ENCODE measurements at places on chromosomes 7 and 10.
A peak's percentile ranks its signal among the peaks of the same experiment; 100 is the strongest.

GRCh38 chr7:50206453-50207250 is 97.9 kb upstream of the IKZF1 start:
- no peak for DNase-seq

GRCh38 chr10:11642566-11642965 is 31.1 kb upstream of the USP6NL start:
- DNase-seq = no peak

DNA sequence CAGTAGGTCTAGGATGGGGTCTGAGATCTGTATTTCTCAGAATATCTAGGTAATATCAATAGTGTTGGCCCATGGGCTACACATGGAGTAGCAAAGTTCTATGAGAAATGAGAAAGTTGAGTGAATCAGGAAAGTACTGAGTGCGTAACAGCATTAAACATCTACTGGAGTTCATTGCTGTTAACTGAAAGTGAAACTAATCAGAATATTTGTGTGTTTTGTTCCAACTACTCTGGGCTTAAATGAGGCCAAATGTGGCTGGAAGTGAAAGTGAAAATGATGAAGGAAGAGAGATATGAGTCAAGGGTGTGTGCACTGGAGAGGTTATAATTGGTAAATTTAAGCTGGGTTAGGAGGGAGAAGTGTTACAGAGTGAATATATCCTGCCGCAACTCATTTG is 46.5 kb downstream of the TMEM106B start:
- no peak for DNase-seq

DNA sequence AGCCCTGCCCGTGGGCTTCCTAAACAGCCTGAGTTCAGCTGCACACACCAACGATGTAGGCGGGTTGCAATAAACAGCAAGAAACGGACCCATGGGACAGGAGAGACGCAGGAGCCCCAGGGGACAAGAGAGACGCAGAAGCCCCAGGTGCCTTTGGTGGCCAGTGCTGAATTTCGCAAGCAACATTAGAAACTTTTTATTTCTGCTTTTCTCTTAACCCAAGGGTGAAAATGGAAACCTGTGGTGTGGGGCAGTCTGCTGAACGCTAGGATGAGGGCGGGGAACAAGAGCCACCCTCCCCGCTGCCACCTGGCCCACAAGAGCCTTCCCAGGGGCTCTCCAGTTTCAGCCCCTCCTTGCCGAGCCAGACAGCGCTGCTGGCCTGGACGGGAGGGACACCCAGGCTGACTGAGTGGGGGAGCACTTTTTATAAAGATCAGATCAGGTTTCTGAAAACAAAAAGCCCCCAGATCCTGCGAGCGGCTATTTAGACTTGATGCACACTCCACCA is 20.0 kb upstream of the GPR146 start:
- DNase-seq = no peak

- no peak for DNase-seq
These were observed 841.5 kb downstream of the GRM8 start for GRCh38 chr7:126411032-126411820.

DNA sequence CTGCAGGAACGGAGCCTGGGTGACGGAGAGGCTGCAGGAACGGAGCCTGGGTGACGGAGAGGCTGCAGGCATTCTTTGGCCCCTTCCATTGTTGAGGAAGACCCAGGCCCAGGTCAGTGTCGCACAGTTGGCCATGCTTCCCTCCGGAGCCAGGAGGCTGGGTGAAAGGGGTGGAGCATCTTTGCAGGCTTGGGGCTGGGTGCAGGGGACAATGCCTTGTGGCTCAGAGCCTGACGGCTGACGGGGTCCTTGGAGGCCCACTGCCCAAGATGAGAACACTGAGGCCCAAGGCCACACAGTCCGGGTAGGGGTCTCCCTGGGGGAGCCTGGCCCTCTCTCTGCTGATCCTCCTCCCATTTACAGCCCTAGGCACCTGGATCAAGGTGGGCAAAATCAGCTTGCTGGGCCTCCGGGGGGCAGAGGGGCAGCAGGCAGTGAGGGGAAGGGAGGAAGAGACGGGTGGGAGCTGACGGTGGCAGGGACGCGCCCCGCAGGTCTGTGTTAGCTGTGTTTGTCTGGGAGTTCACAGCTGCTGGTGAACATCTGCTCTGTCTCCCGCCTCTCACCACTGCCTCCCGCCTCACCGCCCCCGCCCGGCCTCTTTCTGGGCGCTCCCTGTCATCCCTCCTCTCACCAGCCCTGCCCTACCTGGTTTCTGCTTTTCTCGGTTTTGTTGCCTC is 30.6 kb upstream of the PCBD1 start:
- no peak for DNase-seq

GRCh38 chr7:132777414-132777813 is 201.1 kb upstream of the PLXNA4 start:
- no peak for DNase-seq

GRCh38 chr10:23136462-23136861 is 41.1 kb downstream of the MSRB2 start:
- no peak for DNase-seq

DNA sequence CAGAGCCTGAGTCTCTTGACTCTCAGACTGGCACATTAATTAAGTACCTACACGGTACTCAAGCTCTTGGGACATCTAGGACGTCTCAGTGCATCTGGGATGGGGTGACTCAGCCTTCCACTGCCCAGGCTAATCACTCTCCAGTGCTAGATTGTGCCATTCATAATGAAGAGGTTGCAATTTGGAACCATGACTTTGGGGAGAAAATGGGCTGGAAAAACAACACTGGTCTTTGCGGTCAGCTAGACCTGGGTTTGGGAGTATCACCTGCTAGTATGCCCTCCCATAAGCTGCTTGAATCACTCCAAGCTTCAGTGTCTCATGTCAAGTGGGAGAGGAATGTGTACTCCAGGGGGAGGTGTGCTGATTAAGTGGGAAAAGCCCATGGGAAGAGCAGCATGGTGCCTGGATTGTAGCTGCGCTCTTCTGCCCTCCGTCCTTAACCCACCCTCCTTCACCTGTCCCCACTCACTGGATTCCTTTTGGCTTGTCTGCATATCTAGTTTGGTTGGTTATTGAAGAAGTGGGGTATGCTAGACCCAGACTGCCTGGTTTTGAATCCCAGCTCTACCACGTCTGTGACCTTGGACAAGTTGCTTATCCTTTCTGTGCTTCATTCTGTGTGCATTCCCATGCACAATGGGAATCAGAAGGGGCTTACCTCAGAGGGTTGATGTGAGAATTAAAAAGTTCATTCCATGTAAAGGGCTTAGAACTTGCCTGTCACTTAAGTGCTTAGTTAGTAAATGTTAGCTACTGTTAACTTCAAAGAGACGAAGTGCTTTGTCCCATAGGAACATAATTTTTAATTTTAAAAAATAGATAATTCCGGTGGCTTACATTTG is 3.8 kb downstream of the NFE2L3 start:
- no peak for DNase-seq

DNA sequence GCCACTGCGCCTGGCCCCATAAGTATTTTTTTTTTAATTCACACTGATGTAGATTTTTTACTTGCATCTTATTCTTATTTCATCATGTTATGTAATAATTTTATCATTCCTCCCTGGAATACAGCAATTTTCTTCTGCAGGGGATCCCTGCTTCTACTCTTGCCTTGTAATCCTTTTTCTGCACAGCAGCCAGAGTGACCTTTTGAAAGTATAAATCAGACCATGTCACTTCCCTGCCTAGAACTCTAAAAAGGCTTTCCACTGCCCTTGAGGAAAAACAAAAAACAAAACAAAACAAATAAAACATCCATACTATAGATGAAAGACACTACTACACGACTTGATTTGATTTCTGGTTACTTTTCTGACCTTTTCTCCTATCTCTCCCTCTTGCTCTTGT is 1334.7 kb downstream of the REEP3 start:
- DNase-seq = no peak

GRCh38 chr7:99193527-99194220 is 14.2 kb downstream of the KPNA7 start:
- no peak for DNase-seq

DNA sequence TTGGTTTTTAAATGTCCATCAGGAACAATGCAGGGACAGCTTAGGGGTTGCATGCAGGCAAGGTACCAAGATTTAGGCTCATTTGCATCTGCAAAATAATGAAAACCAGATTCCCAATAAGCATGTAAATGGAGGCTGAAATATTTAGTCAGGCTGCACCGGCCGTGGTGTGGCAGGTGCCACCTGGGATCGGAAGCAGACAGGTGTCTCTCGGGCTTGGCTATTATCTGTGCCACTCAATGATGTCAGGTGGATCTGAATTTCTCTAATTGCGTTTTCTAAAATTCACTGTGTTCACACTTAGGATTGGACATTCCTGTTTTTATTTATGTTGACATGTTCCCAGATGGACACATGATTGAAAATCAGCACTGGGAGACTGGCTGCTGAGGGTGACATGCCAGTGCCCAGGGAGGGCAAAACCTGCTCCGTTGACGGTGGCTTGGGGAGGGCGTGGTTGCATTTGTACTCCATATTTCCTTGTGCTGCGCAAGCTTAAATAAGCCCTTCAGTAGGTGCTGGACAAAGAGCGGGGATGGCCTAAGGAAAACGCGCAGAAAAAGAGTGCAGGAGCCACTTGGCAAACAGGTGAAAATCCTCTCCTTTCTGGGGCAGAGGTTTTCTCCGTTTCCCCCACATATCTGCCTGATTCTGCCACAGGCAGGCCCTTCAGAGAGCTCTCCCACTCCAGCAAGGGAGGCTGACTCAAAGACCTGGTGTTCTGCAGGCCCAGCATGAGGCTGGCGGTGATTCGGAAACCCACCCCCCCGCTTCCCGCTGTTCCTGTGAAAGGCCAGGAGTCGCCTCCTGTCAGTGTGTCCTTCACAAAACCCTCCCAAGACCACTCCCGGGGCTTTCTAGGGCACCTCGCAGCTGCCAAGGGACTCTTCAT is 142.5 kb downstream of the WDR37 start:
- DNase-seq = no peak

- no peak for DNase-seq
These were observed 9.8 kb upstream of the FAS start for GRCh38 chr10:88980800-88981199.

GRCh38 chr10:48701941-48702340 is 17.3 kb downstream of the WDFY4 start:
- DNase-seq = no peak

DNA sequence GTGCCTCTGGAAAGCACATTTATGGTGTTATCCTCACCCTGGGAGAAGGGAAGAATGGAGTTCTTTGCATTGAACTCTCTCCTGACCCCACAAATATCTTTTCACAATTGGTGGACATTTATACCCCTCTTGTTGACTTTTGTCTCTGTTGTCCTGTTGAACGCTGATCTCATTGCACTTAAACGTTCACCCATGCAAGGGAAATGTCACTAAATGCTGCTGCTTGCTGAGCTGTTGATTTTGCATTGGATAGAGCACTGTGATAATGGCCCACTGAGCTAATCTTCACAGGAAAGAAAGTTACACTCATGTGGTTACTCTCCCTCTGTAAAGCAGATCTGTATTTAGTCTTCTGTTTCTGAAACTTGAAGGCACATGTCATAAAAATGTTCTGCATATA is 133.4 kb downstream of the FZD1 start:
- DNase-seq = no peak

- DNase-seq = no peak
These were observed 61.8 kb downstream of the ANKRD61 start for GRCh38 chr7:6092953-6093354.

DNA sequence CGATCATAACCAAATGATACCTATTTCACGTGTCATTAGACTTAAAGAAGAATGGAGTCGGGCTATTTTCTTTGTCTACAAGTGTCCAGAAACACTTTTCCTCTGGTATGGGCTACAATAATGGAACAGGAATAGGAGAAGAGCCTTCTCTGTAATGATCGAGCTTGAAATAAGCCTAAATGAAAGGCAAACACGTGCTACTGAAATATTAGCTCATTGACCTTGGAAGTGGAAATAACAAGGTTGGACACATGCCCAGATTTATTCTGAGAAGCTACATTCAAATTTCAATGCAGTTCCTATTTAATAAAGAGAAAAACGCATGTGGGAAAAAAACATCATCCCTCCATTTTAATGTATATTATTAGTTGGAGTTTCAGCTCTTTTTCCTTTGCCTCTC is 254.7 kb upstream of the PTER start:
- peak; percentile 22 for DNase-seq

- no peak for DNase-seq
These were observed 43.0 kb downstream of the ADCY1 start for GRCh38 chr7:45617166-45617565.

Data from NCI-H446 treated with DMSO at 0.1 percent for 48 hours (cell line).